ENCODE measurements at places on chromosomes 13 and 19.

GRCh38 chr19:48705431-48705830, 9.7 kb downstream of the FUT2 start:
- no peak for DNase-seq

- no peak for DNase-seq
These were observed 37.3 kb downstream of the ENOX1 start for GRCh38 chr13:43749503-43749902.

DNA sequence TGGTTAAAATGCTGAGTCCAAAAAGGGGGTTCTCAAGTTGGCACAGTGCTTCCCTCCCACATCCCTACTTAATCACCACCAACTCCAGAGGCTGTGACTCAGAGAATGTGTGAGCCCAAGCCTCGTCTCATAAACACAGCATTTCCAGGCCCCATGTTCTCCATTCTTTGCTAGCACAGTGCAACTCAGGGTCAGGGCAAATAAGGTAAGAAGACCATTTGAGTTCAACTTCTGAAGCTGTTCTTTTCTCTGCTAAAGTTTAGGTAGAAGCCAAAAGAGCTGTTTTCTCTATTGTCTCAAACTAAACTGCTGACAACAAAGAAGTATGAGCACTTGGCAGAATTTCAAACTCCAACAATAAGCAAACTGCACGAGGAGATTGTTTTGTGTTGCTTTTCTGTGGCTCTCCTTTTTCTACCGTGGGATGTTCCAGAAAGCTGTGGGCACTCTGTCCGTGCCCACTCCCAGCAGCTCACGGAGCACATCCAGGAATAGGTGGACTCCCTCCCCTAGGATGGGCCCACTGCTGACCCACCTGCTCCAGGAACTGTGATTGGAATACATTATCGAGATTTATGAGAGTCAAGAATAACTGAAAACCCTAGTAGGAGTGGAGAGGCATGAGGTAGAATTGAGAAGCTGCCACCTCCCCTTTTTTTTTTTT, 494.3 kb downstream of the COG6 start:
- no peak for DNase-seq

DNA sequence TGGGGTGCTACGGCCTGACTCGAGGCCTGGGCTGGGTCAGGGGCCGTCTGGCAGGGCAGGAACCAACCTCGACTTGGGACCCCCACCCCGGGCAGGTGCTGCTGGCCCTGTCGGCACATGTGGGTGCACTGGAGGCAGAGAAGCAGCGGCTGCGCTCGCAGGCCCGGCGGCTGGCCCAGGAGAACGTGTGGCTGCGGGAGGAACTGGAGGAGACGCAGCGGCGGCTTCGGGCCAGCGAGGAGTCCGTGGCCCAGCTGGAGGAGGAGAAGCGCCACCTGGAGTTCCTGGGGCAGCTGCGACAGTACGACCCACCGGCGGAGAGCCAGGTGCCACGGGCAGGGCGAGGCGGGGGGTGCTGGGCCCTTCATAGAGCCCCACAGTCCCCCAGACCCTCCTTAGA, 5.9 kb downstream of the KLC3 start:
- no peak for DNase-seq

GRCh38 chr13:25177012-25177411, 4.9 kb upstream of the AMER2 start:
- no peak for DNase-seq

DNA sequence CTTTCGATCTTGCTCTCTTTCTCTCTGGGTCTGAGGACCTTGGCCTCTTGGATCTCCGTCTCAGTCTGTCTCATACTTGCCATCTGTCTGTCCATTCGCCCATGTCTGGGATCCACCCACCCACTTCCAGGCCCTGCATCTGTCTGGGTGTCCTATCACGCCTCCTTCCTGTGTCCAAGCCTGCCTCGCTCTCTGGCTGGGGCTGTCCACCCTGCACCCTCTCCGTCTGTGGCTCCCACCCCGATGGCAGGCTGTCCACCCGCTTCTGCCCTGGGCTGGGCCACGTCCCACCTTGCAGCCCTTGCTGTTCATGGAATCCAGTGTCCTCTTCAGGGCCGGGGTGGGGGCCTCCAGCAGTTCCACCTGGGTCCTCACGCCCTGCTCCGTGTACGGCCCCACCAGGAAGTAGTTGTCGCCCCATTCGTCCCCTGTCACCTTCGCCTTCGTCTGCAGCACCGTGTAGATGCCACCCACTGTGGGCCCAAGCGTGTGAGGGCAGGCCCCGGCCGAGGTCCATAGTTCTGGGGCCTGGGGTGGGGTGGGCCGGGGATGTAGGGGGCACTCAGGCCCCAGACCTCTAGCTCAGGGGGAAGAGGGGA, 2.0 kb downstream of the GYS1 start:
- no peak for DNase-seq

DNA sequence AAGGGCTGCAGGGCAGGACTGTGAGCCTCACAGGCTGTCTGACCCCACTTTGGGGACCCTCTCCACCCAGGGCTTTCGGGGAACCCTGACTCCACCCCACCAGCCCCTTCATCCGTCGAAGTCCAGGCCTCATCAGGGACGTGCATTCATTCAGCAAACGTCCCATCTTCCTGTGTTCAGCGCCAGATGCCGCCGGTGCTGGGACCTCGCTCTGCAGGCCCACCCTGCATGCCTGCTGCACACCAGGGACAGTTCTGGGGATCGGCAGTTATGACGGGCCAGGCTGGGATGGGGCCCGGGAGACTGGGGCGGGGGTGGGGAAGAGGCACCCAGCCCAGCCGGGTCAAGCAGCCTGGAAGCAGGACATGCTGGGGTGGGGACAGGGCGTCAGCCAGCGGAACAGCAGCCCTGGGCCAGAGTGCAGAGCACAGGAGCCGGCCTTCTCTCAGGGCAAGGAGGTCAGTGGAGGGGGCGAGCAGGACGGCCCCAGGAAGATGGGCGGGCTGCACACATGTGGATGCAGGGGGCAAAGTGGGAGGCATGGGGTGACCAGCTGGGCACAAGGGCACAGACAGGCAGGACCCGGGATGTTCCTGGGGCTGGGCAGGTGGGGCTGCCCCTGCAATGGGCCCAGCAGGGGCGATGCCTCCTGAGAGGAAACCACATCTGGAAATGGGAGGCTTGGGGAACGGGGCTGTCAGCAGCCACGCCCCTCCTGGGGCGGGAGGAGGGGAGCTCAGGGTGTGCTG, 5.1 kb downstream of the GAMT start:
- no peak for DNase-seq

DNA sequence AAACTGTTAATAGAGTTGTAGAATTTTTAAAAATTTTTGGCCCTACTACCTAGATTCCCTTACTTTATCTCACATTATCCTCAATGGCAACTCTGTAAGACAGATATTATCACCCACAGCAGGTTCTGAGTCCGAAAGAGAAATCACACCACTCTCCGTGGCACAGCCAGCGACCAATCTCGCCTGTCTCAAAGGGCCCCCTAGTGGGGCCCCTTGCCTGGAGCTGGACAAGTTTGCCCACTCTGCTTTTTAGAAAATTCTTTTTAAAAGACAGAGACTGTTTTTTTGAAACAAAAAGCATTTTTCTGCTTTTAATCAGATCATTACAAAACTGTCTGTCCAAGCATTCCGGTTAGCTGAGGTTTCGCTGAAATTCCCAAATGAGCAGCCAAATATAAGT, 21.7 kb downstream of the PHF11 start:
- DNase-seq, result no peak

- DNase-seq, result no peak
These were observed 633 bp downstream of the SPHK2 start for GRCh38 chr19:48619692-48620585.
